Naive thymus-derived CD4-positive, alpha-beta T cell (primary cell): ENCODE measurements at places on chromosomes 1 and 21. TPM values are rescaled to one million over a fixed set of nuclear protein-coding genes. Genes with fewer than 3 reads are reported as not detected.

RHEX gene
- total RNA-seq = not detected in 2 replicates

GRCh38 chr1:195328681-195329080 is 1279.6 kb downstream of the KCNT2 start:
- no peak for DNase-seq

GRCh38 chr21:42796327-42797062 is 82.8 kb downstream of the WDR4 start:
- DNase-seq = no peak

- DNase-seq = peak; percentile 80
These were observed 35.4 kb downstream of the RSPH1 start for GRCh38 chr21:42460391-42461184.

DNA sequence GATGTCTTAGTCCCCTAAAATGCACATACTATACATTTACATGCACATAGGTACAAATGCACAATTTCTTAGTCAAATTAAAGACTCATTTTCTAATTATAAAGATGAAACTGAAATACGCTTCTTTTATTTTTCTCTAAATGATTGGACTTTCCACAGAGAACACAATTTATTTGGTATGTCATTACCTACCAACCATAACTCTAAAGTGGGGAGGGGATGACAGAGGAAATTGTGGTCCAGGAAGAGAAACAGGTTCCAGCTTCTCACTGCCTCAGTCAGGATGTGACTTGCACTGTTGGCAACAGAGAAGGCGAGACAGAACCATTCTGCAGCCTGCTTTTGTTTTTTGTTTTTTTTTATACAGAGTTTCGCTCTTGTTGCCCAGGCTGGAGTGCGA is 1189.2 kb downstream of the PLA2G4A start:
- DNase-seq = no peak

TMPRSS2 gene
- not detected for total RNA-seq
